ENCODE measurements at places on chromosomes 2 and 18.

- no peak for DNase-seq
These were observed 246.4 kb upstream of the PXDN start for GRCh38 chr2:1990724-1991123.

DNA sequence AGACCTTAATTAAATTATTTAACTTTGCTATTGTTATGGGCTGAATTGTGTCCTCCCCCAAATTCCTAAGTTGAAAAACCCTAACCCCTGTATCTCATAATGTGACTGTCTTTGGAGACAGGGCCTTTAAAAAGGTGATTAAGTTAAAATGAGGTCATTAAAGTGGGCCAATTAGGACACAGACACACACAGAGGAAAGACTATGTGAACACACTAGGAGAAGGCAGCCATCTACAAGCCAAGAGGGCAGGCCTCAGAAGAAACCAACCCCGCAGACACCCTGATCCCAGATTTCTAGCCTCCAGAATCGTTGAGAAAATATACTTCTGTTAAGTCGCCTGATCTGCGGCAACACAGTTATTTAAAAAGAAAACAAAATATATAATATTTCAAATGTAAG lies 6.4 kb downstream of the STK17B start:
- no peak for DNase-seq

DNA sequence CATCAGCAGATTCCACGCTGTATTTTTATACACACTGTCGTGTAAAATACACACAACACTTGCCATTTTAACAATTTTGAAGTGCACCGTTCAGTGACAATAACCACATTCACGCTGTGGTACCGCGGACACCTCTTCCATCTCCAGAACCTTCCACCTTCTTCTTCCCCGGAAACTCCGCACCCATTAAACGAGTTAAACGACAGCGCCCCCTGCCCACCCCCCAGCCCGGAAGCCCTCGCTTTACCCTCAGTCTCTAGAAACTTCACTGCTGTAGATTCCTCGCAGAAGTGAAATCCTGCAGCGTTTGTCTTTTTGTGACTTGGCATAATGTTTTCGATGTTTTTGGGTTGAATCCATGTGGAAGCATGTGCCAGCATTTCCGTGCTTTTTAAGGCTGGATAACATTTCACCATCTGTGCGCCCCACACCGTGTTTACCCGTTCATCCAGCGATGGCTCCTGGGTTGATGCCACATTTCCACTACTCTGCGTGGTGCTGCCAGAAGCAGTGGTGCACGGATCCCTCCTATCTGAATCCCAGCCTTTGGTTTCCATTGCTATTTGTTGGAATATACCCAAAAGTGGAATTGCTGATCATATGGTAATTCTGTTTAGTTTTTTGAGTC lies 32.0 kb upstream of the TMEM18 start:
- DNase-seq, result no peak

DNA sequence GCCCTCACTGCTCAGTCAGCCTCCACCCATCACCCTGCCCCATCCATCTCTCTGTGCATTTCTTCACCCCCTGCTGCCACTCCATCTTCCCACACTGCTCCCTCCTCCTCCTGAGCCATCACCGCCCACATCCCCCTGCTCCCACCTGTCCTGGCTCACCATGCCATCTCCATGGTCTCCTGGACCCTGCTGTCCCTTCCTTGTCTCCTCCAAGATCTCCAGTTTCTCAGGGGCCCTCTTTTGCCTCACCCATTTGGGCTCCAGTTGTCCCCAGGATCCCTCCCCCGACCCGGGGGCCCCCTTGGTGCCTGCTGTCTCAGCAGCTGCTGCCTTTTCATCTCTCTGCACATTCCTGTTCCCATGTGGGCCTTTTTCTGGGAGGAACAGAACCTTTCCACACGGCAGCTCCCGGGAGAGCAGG lies 10.6 kb downstream of the SPEG start:
- no peak for DNase-seq

GRCh38 chr2:201953880-201954279 lies 79.8 kb upstream of the FZD7 start:
- no peak for DNase-seq

GRCh38 chr18:54416436-54416835 lies 58.7 kb downstream of the C18orf54 start:
- no peak for DNase-seq

DNA sequence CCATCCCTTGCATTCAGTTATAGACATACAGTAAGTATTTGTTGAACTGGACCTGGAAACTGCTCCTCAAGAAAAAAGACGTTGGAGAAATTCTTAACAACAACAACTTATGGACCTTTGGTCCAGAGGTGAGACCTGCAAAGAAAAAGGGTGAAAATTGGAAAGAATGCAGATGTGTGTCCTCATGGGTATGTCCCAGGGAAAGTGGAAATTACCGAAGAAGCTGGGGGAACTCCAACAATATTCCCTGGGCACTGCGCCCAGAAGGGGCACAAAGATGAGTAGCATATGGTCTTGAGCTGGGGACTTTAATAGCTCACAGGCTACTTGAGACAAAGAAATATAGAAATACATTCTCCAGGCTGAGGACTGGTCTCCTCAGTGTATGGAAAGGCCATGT lies 35.5 kb upstream of the YWHAQ start:
- no peak for DNase-seq

DNA sequence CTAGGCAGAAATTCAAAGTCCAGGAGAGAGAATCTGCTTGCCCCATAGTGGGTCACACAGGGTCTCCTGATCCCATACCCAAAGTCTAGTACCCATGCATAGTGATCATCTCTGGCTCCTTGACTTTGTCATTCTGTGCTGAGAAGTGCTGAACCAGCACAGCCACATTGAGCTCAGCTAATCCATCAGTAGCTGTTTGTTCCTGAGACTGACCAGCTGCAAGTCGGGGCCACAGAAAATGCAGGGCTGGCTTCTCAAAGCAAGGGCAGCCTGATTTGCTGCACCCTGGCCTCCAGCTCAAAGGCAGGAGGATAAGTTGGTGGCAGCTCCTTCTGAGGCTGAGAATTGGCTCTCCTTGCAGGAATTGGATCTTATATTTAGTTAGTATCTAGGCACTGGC lies 72.2 kb downstream of the LYPD1 start:
- no peak for DNase-seq

- DNase-seq, result no peak
These were observed 1404.9 kb upstream of the SLC39A10 start for GRCh38 chr2:194252127-194252526.

- no peak for DNase-seq
These were observed 39.5 kb downstream of the TGIF1 start for GRCh38 chr18:3489462-3489861.

GRCh38 chr2:126878601-126879000 lies 20.1 kb upstream of the TEX51 start:
- DNase-seq, result no peak

- no peak for DNase-seq
These were observed 162.7 kb downstream of the INHBB start for GRCh38 chr2:120508567-120509041.

DNA sequence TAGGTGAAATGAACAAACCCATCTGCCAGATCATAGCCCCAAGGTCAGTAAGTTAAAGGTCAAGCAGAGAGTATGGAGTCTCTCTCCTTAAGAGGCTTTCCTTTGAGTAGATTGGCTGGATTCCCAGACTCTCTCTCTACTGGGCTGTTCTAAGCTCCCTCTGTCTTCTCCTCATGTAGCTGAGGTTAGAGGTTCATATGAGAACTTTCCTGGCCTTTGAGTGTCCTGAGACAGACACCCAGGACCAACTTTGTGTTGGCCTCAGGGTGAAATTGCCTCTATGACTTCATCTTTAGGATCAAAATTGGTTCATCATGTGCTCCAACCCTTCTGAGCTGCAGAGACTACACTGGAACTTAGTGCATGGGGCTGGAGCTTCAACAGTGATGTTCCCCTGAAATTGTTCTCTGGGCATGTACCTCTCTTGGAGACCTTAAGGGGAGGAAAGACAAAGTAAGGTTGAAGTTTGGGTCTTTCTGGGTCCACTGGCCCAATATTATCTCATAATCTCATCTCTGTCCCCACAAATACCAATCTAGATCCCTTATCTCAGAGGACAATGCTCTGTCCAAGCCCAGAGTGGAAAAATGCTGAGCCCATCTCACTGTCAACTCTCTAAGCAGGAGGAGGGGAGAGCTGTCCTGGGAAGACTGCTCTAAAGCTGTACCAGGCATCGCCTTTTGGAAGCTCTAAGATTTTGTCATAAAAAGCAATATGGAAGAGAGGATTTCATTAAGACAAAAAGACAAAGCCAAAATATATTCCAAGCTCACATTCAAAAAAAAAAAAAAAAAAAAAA lies 177.3 kb upstream of the ARL4C start:
- no peak for DNase-seq

DNA sequence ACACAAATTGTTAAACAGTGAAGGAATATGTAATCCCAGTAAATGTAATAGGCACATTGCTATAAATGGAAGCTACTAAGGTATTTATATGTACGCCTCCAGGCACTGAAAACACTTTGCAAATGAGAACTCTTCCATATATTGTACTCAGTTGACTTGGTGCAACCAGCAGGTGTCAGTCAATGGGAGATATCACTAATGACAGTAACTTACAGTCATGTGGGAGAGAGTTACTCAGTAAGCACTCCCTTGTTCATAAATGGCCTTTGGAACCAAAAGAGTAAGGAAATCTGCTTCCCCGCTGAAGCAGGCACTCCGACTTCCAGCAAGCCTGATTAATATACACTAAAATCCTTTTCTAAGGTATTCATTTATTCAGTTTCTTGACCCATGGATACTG lies 5.9 kb downstream of the MDH1 start:
- no peak for DNase-seq

DNA sequence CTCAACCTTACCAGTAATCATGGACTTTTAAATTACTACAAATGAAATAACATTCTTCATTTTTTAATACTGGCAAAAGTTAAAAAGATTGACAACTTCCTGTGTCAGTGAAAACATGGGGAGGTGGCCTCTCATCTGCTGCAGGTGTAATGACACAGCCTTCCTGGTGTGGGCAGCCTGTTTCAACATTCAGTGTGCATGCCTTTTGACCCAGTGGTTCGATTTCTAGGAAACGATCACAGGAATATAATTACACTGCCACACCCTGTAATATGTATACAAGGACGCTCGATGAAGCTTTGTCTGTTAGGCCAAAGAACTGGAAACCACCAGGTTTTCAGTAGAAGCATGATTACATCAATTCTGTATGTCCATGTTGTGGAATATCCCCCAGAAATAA lies 68.7 kb downstream of the MTHFD2 start:
- DNase-seq, result peak; percentile 62

DNA sequence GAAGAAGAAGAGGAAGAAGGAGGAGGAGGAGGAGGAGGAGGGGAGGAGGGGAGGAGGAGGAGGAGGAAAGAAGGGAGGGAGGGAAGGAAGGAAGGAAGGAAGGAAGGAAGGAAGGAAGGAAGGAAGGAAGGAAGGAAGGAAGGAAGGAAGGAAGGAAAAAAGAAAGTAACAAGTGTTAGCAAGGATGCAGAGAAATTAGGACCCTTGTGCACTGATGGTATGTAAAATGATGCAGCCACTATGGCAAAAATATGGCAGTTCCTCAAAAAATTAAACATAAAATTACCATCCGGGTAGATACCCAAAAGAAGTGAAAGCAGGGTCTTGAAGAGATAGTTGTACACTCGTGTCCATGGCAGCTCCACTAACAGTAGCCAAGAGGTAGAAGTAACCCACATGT lies 67.4 kb downstream of the DYM start:
- no peak for DNase-seq

- no peak for DNase-seq
These were observed 111.6 kb downstream of the SLC4A3 start for GRCh38 chr2:219739066-219739465.

GRCh38 chr18:35430721-35431373 lies 53.7 kb upstream of the ZNF396 start:
- DNase-seq, result no peak

- no peak for DNase-seq
These were observed 59.1 kb downstream of the ACSL3 start for GRCh38 chr2:222919841-222920526.

DNA sequence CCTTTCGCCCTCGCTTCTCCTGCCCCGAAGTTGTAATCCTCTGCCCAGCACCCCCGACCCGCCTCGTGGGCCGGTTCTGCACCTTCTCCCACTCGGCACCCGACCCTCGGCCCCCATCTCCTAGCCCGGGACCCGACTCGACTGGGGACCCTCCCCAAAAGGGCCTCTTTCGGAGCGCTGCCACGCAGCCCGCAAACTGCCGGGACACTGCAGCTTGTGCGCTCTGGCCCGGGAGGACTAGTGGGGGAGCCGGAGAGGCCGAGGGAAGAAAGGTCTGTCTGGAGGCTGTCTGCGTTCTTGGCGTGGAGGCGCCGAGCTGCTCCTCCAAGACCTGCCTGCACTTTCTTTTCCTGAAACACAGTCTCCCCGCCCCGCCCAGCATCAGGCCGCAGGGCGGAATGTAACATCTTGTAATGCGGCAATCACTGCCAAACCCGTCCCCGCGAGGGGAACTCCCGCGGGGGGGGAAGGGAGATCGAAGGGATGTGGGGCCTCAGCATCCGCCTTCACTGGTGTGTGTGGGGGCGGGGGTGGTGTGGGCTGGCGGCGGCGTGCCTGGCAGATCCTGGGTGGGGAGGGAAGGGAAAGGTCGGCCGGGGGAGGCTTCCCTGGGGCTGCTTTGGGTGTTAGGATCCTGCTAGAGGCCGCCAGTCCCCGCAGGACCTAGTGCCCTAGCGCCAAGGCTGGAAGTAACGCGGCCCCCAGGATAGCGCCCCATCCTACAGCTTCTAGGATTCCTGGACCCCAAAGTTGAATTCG lies 7.4 kb downstream of the DLX2 start:
- DNase-seq, result peak; percentile 60

- DNase-seq, result no peak
These were observed 672.1 kb upstream of the FANCL start for GRCh38 chr2:58913082-58913726.

DNA sequence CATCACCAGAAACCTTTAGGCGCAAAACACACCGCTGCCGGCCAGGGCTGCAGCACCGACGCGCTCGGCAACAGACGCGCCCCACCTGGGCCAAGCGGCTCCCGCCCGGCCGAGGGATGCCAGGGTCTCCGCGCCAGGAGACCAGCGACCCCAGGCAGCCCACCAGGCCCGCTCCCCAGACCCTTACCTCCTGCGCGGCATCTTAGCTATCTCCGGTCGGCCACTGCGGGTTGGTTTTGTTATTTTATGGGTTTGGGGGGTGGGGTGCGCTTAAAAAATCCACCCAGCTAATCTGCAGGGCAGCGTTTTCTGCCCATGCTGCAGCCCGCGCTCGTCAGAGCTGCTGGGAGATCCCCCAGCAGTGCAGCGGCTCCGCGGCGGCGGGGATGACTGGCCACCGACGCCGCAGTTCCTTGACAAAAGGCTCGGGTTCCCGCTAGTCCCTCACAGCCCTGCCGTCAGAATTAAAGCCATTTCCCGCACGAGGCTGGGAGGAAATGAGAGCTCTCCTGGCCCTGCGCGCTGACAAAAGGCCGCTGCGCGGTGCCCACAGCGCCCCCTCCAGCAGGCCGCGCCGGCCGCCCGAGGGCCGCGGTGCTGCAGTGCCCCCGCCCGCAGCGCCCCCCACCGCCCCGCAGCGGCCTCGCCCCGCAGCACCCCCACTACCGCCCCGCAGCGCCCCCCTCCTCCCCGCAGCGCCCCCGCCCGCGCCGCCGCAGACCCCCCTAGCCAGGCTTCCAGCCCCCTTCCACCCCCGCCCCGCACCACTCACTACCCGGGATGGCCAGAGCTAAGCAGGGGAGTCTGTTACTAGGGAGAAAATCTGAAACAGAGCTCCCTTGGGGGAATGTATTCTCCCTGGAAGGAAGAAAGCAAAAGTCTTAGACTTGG lies at the start of gene ADD2:
Gene ADD2, minus strand, starts transcription at position 502 of the 891 bp plus-strand sequence. CDS start 61,792 bp downstream, outside the sequence.
- no peak for DNase-seq

- no peak for DNase-seq
These were observed 4.8 kb downstream of the IL36A start for GRCh38 chr2:113010088-113010487.
